ENCODE measurements at places on chromosomes 6 and 20.

GRCh38 chr20:33025318-33025876 lies 6.1 kb upstream of the BPIFB6 start:
- DNase-seq, result no peak

DNA sequence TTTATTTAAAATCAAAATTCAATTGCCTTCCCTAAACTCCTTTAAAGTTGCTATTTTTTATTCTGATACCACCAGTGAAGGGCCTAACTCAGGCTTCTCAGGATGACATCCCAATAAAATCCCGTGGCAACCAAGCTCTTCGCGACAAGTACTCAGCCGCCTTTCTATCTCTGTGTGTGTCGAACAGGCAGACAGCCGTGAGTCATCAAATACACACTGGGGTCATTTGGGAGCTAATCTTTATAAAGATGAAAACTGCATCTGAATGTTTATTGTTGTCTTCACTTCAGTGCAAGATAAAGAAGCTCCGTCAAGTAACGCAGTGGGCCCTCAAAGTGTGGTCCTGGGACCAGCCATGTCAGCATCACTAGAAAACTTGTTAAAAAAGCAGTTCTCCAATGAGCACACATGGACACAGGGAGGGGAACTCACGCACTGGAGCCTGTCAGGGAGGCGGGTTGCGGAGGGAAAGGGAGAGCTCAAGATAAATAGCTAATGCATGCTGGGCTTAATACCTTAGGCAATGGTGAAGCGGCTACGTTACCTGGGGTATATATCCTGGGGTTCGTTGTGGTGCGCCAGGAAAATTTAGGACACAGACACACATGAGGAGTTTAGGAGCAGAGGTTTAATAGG lies 119.3 kb downstream of the RNF144B start:
- DNase-seq, result no peak

DNA sequence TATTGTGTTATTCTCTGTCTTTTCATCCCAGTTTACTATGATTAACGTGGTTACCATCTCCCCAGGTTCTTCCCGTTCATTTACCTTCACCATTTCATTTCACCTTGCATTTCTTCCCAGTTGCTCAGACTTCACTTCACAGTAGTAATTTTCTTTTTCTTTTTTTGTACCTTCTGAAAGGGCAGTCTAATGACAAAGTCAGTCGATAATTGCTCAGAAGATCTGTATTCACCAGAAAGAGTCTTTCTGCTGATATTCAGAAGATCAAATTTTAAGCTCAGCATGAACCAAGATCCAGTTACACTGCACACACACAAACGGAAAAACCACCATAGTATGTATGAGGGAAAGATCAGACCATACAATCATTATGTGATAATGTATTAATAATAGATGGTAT lies 265.5 kb downstream of the ADGB start:
- no peak for DNase-seq

GRCh38 chr6:1130709-1131108 lies 181.2 kb upstream of the FOXQ1 start:
- no peak for DNase-seq

GRCh38 chr6:148915810-148916209 lies 169.0 kb downstream of the UST start:
- DNase-seq, result no peak

DNA sequence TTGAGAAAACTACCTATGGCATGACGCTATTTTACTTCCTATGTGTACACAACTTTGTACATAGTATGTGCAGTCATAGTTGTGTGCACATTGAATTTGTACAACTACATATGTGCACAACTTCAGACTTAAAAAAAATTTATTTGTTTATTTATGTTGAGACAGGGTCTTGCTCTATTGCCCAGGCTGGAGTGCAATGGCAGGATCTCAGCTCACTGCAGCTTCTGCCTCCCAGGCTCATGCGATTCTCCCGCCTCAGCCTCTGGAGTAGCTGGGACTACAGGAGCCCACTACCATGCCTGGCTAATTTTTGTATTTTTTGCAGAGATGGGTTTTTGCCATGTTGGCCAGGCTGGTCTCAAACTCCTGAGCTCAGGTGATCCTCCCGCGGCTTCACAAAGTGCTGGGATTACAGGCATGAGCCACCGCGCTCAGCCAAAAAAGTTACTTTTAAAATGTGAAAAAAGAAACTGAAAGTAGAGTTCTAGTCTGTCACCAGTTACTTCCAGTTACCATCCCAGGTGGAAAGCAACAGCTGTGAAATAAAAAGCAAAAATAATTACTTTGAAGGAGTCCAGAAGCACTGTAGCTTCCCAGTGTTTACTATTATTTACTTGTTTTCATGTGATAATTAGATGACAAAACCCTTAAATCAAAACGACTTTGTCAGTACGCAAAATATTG lies 1.7 kb upstream of the ZKSCAN8 start:
- DNase-seq, result no peak

DNA sequence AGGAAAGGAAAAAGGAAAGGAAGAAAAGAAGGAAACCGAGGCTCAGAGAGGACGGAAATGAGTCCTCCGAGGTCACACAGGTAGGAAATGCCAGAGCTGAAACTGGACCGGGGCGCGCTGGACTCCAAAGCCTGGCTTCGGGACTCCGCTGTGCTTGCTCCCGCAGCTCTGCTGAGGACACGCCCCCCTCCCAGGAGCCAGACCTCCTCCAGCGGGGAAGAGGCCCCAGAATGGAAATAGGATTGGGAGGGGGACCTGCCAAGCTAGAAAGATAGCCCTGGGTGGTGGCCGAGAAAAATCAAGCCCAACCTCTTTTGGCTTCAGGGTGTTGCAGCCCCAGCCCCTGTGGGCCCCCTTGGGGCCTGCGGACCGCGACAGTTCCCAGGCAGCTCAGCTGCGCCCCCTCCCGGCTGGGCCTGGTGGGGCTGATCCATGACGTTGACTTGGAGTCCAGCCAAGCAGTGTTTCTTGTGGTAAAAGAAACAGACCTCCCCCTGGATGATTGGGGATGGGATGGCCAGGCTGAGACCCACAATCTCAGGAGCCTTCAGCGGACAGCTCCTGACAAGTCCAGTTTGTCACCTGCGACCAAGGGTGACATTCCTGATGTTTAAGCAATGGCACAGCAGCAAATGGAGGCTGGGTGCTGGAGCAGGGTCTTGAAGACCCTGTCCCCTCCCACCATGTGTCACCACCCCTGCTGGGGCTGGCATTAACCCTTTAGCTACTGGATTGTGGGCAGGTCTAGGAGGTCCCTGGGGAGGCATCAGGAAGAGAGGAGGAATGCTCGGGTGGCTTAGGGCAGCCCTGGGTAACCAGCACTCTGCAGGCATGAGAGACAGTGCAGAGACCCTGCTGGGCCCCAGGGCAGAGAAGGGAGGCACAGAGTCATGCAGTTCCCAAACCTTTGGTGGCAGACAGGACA lies 55.4 kb downstream of the RIPOR3 start:
- DNase-seq, result no peak

- DNase-seq, result no peak
Observed at GRCh38 chr6:3453413-3454272, 3.2 kb downstream of the SLC22A23 start.

- no peak for DNase-seq
Observed at GRCh38 chr20:16368645-16369292, 204.5 kb downstream of the KIF16B start.

DNA sequence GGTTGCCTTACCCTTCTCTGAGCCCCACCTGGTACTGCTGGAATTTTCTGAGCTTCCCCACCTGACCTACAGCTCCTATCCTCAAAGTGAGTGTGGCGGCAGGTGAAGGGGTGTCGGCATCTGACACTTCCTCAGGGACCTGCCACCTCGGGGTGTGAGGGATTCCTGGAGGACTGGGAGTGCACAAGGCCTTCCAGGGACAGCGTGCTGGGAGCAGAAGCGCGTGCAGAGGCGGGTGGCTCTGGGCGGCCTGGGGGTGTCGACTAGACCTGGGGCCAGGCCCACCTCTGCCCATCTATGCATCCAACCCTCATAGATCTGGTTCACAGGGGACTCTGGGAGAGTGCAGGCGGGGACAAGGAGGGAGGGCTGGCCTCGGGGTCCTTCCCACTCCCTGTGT lies 7.8 kb downstream of the DLGAP4 start:
- DNase-seq, result no peak

GRCh38 chr6:15016813-15017212 lies 229.1 kb upstream of the JARID2 start:
- no peak for DNase-seq

GRCh38 chr6:168686831-168687730 lies 246.1 kb downstream of the SMOC2 start:
- DNase-seq, result no peak

- no peak for DNase-seq
Observed at GRCh38 chr20:23267909-23268308, 82.7 kb upstream of the NXT1 start.

- DNase-seq, result no peak
Observed at GRCh38 chr6:52407467-52407866, 12.7 kb upstream of the EFHC1 start.

DNA sequence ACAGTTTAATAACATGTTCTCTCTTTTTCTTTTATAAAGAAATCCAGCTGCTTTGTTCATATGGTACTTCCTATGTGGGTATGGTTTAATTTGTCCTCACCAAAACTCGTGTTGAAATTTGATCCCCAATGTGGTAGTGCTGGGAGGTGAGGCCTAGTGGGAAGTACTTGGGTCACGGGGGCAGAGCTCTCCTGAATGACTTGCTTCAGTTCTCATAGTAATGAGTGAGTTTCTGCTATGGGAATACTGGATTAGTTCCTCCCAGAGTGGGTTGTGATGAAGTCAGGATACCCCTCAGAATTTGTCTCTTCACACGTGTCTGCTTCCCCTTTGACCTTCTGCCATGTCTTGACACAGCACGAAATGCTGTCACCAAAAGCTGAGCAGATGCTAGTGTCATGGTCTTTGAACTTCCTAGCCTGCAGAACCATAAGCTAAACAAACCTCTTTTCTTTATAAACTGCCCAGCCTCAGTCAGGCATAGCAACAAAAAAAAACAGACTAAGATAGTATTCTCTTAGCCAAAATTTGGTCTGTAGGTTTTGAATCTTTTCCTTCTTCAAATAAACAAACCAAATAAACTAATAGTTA lies 87.8 kb upstream of the HS3ST5 start:
- no peak for DNase-seq

DNA sequence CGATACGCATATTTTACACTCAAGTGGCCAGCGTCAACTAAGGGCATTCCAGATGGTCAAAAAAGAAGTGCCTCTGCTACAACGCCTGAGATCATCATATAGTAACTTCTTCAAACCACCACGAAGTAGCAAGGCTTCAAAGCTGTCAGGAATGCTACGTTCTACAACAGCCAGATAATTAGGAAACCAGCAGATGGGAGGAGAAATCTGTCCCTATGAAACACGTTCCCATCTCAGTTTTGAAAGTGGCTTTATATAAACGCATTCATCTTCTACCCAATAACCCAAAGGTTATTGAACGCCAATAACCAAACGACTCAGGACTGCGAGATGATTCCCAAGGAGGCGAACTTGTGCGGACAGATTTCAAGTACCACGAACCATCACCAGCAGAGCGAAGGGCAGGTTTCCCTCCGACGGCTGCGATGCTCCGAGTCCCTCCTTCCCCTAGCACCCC lies 1.2 kb downstream of the ABHD12 start:
- DNase-seq, result no peak

DNA sequence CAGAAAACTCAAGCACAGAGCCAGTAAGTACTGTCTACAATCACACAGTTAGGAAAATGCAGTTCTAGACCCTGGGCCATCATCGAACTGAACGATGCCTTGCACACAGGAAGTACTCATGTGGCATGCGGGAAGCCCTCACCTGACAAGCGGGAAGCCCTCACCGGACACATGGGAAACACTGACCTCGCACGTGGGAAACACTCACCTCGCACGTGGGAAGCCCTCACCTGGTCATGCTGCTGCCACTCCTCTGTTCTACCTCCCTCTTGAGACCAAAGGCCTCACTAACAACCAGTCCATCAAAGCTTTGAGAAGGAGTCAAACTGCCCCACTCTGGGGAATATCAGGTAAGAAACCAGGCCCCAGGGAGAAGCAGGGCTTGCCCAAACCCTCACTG lies 105.6 kb upstream of the PTPRT start:
- DNase-seq, result no peak

- no peak for DNase-seq
Observed at GRCh38 chr6:133240511-133241085, 559 bp upstream of the EYA4 start.
